Tibial nerve (tissue), 4 donors: ENCODE measurements at places on chromosomes 3 and 15. TPM values are rescaled to one million over a fixed set of nuclear protein-coding genes. Genes with fewer than 3 reads are reported as not detected.
A peak's percentile ranks its signal among the peaks of the same experiment; 100 is the strongest.

- no peaks in the 10 kb centered on the region for H3K27me3 ChIP-seq
- H3K4me1 ChIP-seq = no peaks in the 10 kb centered on the region
- H3K36me3 ChIP-seq = no peaks in the 10 kb centered on the region
These were observed 116.9 kb upstream of the EIF1B start for GRCh38 chr3:40192628-40193027.

DNA sequence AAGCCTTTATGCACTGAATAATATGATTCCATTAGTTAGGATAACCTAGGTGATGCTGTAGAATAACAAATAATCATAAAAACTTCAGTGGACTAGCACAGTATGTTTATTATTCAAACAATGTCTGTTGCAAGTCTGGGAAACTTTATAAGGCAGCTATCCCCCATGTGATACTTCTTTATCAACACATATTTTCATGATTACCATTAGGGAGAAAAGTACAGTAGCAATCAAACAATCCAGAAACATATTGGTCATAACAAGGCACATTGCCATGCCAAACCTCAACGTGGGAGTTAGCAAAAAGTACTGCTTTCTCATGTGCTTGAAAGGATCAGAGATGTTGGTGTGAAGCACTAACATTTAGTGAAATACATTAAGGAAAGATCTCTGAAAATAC, 35.5 kb downstream of the EOMES start:
- H3K27me3 ChIP-seq = no peaks in the 10 kb centered on the region
- no peak overlapping the region for H3K4me3 ChIP-seq
- H3K36me3 ChIP-seq = no peaks in the 10 kb centered on the region
- no peak overlapping the region for H3K27ac ChIP-seq

GRCh38 chr15:72033285-72033684, 84.7 kb downstream of the MYO9A start:
- H3K4me1 ChIP-seq = no peaks in the 10 kb centered on the region
- DNase-seq = no peak
- H3K27ac ChIP-seq = no peak overlapping the region
- no peaks in the 10 kb centered on the region for H3K27me3 ChIP-seq
- no peaks in the 10 kb centered on the region for H3K36me3 ChIP-seq
- H3K4me3 ChIP-seq = no peak overlapping the region

DNA sequence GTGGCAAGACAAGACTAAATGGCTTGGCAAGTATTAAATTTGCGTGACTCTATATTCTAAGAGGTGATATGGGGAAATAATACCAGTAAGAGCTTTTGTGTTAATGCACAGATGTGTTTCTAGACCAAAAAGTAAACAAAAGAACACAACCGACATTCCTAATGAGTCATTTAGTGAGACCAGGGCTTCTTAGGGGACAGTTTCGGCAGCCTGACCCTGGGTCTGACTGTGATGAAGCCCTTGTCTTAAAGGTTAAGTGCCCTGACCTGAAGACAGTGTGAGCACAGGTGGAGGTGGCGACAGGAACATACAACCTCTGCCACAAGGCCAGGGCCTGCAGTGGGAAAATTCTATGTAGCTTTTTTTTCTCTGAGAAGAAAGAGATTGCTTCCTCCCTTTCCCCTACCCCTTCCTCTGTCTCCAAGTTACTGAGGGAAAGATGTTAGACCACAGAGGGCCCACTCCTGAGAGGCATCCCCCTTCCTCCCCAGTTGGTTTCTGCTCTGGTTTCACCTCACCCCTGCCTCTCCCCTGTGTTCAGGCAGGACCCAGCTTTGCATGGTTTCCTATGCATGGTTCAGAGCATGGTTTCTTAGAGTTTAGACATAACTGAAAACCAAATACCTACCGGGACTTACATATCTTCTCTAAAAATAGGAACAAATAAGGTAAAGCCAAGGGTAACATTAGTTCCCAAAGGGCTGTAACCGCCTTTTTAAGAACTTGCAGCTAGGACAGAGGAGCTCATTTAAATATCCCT, 24.8 kb upstream of the CMTM7 start:
- no peak for DNase-seq
- no peak overlapping the region for H3K27ac ChIP-seq
- no peaks in the 10 kb centered on the region for H3K36me3 ChIP-seq
- H3K4me3 ChIP-seq = no peak overlapping the region

- DNase-seq = no peak
- H3K27ac ChIP-seq = no peak overlapping the region
- H3K27me3 ChIP-seq = no peaks in the 10 kb centered on the region
- H3K36me3 ChIP-seq = no peaks in the 10 kb centered on the region
- peak overlapping the region; percentile 22 for H3K4me3 ChIP-seq
These were observed 687 bp downstream of the ALDH1A3 start for GRCh38 chr15:100880139-100880896.

GRCh38 chr15:89184886-89185526, 36.4 kb downstream of the RLBP1 start:
- DNase-seq = no peak
- no peak overlapping the region for H3K4me3 ChIP-seq
- H3K27me3 ChIP-seq = no peaks in the 10 kb centered on the region
- peaks cover 56% of the 10 kb centered on the region for H3K36me3 ChIP-seq
- H3K4me1 ChIP-seq = peaks cover 29% of the 10 kb centered on the region
- H3K27ac ChIP-seq = no peak overlapping the region

GRCh38 chr3:5317557-5317956, 130.1 kb downstream of the EDEM1 start:
- DNase-seq = no peak
- no peaks in the 10 kb centered on the region for H3K4me1 ChIP-seq
- H3K4me3 ChIP-seq = no peak overlapping the region
- H3K36me3 ChIP-seq = no peaks in the 10 kb centered on the region

GRCh38 chr3:56974247-56974930, 86.1 kb upstream of the SPATA12 start:
- no peaks in the 10 kb centered on the region for H3K27me3 ChIP-seq
- H3K36me3 ChIP-seq = no peaks in the 10 kb centered on the region
- no peak for DNase-seq
- H3K27ac ChIP-seq = no peak overlapping the region

Gene CMTM7
- 22.1 TPM for total RNA-seq

Gene ZBED2
- not detected for total RNA-seq

Gene LRTM1
- total RNA-seq = not detected
